ENCODE measurements at places on chromosomes 3 and 15. TPM values are rescaled to one million over a fixed set of nuclear protein-coding genes. Genes with fewer than 3 reads are reported as not detected.

The LRRC3B gene
- not detected for total RNA-seq

The AMOTL2 gene
- total RNA-seq, result not detected

The CYP1A2 gene
- not detected for total RNA-seq

The LEKR1 gene
- total RNA-seq, result 0.40 TPM

The ATP13A5 gene
- total RNA-seq, result not detected

The GOLGA6B gene
- total RNA-seq, result not detected

The GOLGA6D gene
- not detected for total RNA-seq

The ERC2 gene
- total RNA-seq, result 0.52 TPM

The HAUS2 gene
- total RNA-seq, result 48.8 TPM

The PIERCE2 gene
- total RNA-seq, result not detected

The TRPM1 gene
- total RNA-seq, result not detected

The QTRT2 gene
- 36.8 TPM for total RNA-seq

The UQCC5 gene
- total RNA-seq, result 14.0 TPM

The SAMD7 gene
- not detected for total RNA-seq

The KLF15 gene
- 0.11 TPM for total RNA-seq

The IQCF2 gene
- not detected for total RNA-seq

The ST8SIA2 gene
- total RNA-seq, result not detected

The ZNF80 gene
- total RNA-seq, result 1.8 TPM

The CCDC9B gene
- 1.4 TPM for total RNA-seq

The CACNA2D2 gene
- total RNA-seq, result 2.1 TPM

The GNAT1 gene
- 0.23 TPM for total RNA-seq

The DET1 gene
- 2.1 TPM for total RNA-seq

The UBE2E2 gene
- 16.5 TPM for total RNA-seq

The CCR1 gene
- total RNA-seq, result 0.67 TPM

The DOCK3 gene
- total RNA-seq, result 3.6 TPM

The BTBD1 gene
- 63.8 TPM for total RNA-seq

The ACOX2 gene
- not detected for total RNA-seq

The SERINC4 gene
- 0.09 TPM for total RNA-seq

The PP2D1 gene
- total RNA-seq, result not detected

The CCDC33 gene
- 0.38 TPM for total RNA-seq

The PARP15 gene
- 14.0 TPM for total RNA-seq

The TM4SF1 gene
- total RNA-seq, result not detected

The BFSP2 gene
- 0.51 TPM for total RNA-seq

The TGM5 gene
- total RNA-seq, result 0.11 TPM

The TMIE gene
- total RNA-seq, result 0.81 TPM

The CD80 gene
- 7.1 TPM for total RNA-seq

The ADGRG7 gene
- total RNA-seq, result 24.7 TPM

The PLA2G4D gene
- not detected for total RNA-seq

Data from activated CD8-positive, alpha-beta T cell treated with anti-CD3 and anti-CD28 coated beads for 36 hours (primary cell).